ENCODE measurements at places on chromosomes 1 and 21.
A peak's percentile ranks its signal among the peaks of the same experiment; 100 is the strongest.

DNA sequence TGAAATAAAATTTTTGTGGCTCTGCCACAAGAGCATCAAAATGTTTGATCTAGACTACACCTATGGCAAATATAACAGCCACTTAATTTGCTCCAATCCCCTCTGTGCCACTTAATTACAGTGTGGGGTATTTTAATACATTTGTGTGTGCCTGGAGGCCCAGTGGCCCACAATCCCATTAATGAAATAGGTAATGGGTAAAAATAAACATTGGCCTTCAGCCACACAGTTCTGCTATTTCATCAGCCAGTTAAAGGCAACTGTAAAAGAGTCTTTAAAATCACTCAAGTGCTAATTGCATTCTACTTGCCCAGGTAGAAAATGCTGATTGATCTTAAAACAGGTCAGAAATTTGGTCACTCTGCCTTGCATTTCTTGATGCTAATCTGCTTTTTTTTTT, 151.6 kb upstream of the UBE2U start:
- DNase-seq: no peak

DNA sequence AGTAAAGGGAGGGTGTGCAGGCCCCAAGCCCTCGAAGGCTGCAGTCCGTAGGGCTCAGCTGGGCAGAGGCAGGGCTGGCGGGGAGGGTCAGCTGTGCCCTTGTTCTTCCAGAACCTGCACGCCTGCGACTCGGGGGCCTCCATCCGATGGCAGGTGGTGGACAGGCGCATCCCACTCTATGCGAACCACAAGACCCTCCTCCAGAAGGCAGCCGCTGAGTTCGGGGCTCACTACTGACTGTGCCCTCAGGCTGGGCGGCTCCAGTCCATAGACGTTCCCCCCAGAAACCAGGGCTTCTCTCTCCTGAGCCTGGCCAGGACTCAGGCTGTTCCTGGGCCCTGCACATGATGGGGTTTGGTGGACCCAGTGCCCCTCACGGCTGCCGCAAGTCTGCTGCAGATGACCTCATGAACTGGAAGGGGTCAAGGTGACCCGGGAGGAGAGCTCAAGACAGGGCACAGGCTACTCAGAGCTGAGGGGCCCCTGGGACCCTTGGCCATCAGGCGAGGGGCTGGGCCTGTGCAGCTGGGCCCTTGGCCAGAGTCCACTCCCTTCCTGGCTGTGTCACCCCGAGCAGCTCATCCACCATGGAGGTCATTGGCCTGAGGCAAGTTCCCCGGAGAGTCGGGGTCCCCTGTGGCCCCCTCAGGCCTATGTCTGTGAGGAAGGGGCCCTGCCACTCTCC, 13.6 kb upstream of the LRRC3 start:
- DNase-seq: no peak

GRCh38 chr1:17370618-17371017, 1.4 kb upstream of the PADI6 start:
- no peak for DNase-seq

DNA sequence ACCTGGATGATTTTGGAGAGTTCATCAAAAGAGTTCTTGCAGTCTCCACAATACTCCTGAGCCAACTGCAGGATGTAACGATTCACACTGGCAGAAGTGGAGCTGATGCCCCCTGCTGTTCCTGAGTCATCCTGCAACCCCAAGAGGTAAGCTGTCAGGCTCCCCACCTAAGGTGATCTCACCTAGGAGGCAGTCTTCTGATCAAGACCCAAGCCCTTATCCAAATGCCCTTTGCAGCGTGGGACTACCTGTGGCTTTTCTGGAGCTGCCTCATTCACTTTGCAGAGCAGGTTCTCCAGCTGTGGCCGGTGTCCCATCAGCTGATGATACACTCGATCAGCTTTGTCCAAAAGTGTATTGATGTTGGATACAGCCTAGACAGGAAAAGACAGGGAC, 96.4 kb downstream of the UBR4 start:
- peak; percentile 38 for DNase-seq

- no peak for DNase-seq
Measured at GRCh38 chr1:87715052-87715451, 386.4 kb downstream of the LMO4 start.
